ENCODE measurements at places on chromosomes 7 and 10.
A peak's percentile ranks its signal among the peaks of the same experiment; 100 is the strongest.

DNA sequence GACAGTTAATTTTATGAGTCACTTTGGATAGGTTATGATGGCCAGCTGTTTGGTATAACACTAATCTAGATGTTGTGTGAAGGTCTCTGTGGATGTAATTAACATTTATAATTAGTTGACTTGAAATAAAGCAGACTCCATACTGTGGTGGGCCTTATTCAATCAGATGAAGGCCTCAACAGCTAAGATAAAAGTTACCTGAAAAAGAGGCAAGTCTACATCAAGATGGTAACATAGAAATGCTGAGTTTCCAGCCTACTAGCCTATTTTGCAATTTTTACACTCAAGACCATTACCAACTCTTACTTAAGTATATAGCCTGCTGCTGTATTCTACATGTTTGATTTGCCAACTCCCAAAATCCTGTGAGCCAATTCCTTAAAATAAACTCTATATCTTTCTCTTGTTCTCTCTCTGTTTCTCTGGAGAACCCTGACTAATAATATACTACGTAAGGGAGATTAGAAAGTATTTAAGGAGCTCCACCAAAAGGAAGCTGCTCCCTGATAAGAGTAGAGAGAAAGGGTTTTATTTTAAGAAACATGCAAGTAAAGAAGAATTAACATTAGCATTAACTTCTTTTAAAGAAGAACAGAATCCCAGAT, 42.7 kb downstream of the ZNF438 start:
- DNase-seq = no peak

DNA sequence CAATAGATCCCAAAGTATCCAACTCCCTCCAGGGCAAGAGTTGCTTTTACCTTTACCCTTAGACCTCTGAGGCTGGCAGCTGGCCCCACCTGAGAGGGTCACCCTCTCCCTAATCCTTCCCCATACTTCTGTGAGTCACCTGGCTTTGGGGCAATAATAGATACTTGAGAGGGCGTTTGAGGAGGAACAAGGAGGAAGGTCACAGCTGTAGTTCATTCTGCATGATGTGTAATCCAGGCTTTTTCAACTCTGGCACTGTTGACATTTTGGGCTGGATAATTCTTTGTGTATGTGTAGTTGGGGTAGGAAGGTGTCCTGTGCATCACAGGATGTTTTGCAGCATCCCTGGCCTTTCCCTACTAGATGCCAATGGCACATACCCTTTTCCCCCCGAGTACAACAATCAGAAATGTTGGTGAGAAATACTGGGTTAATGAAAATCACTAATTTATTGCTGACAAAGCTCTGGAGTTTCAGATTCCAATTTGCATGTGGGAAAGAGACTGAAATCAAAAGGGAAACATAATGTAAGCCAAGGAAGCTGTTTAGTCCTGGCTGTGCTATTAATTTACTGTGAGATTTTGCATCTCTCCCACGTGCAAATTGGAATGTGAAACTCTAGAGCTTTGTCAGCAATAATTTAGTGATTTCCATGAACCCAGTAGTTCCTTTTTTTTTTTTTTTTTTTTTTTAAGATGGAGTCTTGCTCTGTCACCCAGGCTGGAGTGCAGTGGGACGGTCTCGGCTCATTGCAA, 3.6 kb downstream of the BLVRA start:
- DNase-seq = no peak

GRCh38 chr7:104179178-104179577, 28.6 kb downstream of the ORC5 start:
- DNase-seq = no peak

GRCh38 chr10:94279835-94280709, 82.7 kb downstream of the NOC3L start:
- peak; percentile 29 for DNase-seq

DNA sequence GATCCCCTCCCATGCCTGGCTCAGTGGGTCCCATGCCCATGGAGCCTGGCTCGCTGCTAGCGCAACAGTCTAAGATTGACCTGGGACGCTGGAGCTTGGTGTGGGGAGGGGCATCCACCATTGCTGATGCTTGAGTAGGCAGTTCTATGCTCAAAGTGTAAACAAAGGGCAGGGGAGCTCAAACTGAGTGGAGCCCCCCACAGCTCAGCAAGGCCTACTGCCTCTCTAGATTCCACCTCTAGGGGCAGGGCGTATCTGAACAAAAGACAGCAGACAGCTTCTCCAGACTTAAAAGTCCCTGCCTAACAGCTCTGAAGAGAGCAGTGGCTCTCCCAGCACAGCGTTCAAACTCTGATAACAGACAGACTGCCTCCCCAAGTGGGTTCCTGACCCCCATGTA, 31.2 kb upstream of the FFAR4 start:
- no peak for DNase-seq

- DNase-seq = no peak
Measured at GRCh38 chr10:2839081-2839725, 228.1 kb upstream of the PFKP start.

- DNase-seq = no peak
Measured at GRCh38 chr10:73126343-73126742, 16.1 kb downstream of the NUDT13 start.

DNA sequence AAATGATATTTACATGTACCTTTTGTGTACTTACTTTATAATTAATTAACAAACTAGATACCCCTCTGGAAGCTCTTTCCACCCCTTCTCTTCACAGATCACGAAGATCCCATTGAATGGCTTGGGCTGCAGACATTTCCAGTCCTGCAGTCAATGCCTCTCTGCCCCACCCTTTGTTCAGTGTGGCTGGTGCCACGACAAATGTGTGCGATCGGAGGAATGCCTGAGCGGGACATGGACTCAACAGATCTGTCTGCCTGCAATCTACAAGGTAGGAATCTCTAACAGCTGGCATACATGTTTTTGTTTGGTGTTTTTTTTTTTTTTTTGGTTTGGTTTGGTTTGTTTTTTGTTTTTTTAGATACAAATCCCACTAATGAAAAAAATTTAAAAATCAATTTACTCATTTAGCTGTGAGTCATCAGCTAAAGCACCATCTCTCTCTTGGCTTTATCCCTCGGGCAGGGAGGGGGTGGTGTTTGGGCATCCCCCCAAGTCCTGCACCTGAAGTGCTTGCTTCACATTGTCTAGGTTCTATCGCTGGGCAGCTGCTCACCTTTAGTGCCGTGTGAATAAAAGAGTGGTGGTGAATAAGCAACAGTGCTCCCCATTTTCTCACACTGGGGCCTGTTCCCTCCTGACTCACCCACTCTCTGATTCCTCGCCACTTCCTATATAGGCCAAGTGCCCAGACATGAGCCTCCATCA, 68.9 kb downstream of the MET start:
- DNase-seq = no peak

GRCh38 chr10:106576534-106576933, 588.0 kb downstream of the SORCS1 start:
- no peak for DNase-seq

- no peak for DNase-seq
Measured at GRCh38 chr7:36191292-36191920, 38.4 kb downstream of the EEPD1 start.

GRCh38 chr10:99782447-99783286, at the start of gene ABCC2:
Gene ABCC2 (plus strand): TSS chr10:99782640. CDS start chr10:99782845, 205 bp downstream.
- DNase-seq = no peak

All from stimulated activated CD8-positive, alpha-beta memory T cell treated with anti-CD3 and anti-CD28 coated beads, Interleukin-7, amount 100 ng/mL, for 1 hour (primary cell).